AG09309 (cell line): ENCODE measurements at places on chromosomes 4 and X.

DNA sequence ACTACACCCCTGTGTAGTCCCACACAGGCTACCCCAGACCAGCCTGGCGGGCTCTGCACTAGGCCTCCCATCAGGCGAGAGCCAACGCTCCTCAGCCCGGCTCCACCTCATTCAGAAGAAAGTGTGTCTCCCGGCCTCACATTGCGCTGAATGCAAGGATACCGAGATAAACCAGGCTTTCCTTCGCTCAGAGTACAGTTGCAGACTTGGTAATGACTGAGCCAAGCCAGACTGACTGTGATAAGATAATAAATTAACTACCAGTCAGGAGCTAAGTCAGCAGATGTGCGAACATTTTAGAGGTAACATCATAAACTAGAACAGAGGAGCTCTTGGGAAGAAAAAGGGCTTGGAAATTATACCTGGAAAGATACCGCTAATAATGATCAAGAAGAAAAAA, 397.6 kb downstream of the TRIML1 start:
- DNase-seq: no peak

- no peak for DNase-seq
Observed at GRCh38 chrX:37578045-37578444, 6.6 kb downstream of the LANCL3 start.

DNA sequence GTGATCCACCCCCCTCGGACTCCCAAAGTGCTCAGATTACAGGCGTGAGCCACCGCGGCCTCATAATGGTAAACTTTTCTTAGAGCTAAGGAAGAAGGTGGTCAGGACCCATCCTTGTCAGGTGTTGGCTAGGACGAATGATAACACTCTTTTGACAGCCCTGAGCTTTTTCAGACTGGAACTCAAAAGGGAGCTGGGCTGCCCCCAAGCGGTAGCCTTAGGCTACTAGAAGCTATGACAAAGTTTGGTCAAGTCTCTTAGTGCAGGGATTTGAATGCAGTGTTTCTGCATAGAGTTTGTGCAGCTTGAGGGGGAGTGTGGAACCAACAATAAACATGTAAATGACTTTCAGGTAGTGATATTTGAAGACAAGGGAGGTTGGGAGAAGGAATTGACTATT, 11.8 kb upstream of the HSD17B10 start:
- no peak for DNase-seq

DNA sequence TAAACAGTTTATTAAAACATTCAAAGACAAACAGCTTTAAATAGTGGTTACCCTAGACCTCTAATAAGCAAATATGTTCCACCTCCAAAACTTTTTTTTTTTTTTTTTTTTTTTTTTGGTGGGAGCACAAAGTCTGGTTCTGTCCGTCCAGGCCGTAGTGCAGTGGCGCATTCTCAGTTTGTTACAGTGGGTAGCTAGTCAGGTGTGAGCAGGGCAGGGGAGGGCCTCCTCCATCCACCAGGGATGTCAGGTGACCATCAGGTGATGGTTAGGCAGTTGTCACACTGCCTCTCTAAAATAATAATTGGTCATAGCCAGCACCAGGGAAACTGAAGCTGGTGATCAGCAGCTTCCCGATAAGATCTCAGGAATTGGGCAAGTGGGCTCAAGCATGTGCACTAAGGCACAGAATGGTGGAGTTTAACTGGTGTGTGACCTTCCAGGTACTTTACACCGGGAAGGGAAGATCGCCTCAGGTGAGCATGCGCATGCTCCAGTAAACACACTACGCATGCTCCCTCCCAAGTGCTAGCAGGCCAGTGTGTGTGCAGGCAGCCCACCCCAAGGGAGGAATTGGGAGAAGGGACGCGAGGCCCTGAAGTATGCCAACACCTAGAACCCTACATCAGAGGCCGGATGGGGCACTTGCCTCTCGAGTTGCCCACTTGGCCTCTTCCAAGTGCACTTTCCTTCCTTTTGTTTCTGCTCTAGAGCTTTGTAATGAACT, 27.2 kb downstream of the TNIP2 start:
- no peak for DNase-seq

- DNase-seq: no peak
Observed at GRCh38 chr4:6177587-6178197, 22.7 kb downstream of the JAKMIP1 start.

DNA sequence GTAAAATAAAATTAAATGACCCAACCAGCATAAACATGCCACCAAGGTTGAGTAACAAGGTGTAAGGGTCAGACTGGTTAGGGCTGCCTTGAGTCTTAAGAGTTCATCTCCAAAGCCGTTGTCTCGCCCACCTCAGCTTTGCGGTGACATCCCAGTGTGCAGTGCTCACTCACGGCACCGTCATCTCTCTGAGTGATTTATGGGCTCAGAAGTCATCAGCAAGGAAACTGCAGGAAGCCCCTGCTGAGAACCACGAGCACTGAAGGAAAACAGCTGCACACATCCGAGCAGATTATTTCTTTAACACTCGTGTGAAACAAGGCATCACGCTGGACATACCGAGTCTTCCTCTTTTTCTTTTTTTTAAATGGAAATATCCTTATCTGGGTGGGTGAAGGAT, 411.1 kb downstream of the TRIML1 start:
- no peak for DNase-seq

DNA sequence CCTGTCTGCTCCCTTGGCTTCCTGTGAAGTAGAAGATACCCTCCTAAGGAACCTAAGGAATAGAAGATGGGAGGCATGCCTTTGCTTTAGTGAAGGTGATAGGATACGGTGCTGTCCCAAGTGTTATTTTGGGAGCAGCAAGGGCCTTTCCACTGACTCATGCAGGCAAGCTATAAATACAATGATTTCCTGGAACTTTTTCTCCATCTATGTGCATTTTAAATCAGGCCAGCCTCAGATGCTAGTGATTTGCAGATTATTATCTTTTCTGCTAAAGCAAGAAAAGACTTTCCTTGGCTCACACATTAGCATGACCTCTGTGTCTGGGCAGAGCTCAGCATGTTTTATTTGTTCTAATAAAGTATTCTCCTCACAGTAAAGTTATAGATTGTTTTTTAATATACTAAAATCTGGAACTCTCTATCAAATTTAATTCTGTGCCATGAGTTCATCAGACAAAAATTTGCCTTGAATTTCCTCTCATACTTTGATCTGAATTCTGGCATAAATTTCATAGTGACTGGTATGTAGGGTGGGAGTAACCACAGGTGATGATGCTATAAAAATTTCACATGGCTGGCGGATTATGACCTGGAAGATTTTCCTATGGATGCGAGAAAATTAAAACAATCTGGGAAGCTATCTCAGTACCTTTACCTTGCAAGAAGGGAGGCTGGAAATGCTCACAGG, 131.7 kb downstream of the REPS2 start:
- peak; percentile 40 for DNase-seq

- no peak for DNase-seq
Observed at GRCh38 chrX:154098551-154098950, 1.0 kb upstream of the MECP2 start.

- DNase-seq: peak; percentile 59
Observed at GRCh38 chrX:151902813-151903591, 9.7 kb upstream of the MAGEA4 start.

DNA sequence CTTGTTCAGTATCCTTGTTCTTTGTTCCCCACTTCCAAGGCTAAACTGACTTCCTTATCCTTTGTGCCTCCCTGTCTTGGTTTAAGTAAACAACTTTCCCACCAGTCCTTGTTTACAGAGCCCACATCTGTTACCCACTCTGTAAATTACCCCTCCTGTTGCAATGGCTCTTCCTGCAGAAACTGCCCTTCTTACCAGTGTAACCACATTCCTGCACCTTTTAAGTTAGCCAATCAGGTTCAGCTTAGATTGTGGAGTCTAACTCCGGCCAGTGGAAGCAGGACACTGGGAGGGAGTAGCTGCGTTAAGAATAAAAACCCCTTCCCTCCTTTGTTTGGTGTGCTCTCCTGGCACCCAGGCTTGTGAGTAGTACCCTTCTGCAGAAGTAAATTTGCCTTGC, 360.9 kb downstream of the PRDM5 start:
- DNase-seq: no peak

GRCh38 chr4:80336582-80336981, 1.1 kb downstream of the CFAP299 start:
- DNase-seq: no peak

DNA sequence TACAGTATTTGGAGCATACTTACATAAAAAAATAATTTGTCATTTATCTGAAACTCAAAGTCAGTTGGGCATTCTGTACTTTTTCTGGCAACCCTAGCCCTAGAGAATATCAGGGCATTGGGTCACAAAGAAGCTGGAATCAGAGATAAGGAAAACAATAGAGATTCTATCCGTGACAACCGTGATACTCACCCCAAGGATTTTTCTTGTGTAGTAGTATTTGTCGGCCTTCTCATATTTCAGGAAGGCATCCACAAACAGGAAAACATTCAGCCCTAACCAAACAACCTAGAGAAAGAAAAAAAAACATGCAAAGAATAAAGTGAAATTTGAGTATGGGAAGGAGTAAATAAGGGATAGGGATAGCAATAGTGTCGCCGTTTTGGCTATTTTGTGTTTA, 3.6 kb downstream of the NOX1 start:
- no peak for DNase-seq

DNA sequence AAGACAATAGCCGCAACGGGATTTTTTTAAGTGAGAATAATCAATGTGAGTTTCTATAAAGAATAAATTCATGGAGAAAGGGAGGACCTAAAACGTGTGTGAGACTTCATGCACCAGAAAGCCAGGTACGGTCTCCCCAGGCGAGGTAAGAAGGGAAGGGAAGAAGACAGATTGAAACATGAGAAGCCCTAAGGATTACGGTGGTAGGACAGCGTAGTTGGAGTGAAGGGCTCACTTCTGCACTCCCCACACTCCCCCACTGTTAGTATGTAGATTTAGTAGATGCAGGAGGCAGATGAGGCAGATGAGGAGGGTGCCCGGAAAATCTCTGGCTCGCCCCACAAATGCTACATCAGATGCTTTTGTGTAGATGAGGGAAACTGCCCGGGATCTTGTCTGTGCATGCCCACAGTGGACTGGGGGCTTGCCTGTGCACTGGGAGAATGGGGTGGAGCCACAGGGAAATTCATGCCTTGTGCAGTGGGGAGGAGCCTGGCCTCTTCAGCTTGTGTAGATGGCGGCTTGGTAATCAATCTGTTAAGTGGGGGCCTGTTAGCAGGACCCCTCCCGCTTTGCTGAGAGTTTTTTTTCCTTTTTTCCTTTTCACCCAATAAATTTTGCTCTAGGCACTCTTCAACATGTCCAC, 1544.5 kb upstream of the TENM3 start:
- DNase-seq: no peak

DNA sequence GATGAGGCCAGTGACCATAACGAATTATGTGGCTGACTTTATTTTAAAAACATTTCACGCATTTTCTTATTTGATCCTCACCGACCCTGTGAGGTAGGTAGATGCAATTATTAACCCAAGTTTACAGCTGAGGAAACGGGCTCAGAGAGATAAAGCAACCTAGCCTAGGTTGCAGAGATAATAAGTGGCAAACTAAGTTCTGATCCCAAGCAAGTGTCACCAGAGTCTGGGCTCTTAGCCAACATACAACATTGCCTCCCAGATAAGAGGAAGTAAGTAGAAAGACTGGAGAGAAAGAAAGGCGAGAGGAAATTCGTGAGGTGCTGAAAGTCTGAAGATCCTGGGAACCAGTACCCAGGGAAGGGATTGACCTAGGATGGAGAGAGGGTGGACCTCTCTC, 77.4 kb upstream of the GPR50 start:
- DNase-seq: no peak

GRCh38 chr4:86918539-86919072, 16.2 kb upstream of the AFF1 start:
- no peak for DNase-seq

- no peak for DNase-seq
Observed at GRCh38 chr4:81504112-81505003, 32.7 kb upstream of the RASGEF1B start.

- DNase-seq: no peak
Observed at GRCh38 chrX:34404386-34405070, 252.6 kb downstream of the TMEM47 start.

DNA sequence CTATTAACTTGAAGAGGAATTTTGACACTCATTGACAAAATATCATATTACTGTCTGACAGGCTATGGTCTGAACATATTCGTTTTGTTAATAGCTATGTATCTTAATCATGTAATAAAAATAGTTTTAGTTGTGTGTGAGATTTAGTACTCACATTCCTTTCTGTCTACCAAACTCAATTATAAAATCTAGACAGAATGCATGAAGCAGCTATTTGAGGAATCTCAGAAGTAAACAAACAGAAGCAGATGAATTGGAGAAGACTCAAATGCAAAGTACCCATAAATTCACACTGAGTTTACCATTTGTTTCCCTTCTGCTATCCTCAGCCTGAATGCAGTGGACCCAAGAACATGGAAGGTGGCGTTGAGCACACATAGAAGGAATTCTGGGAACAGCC, 841.6 kb upstream of the AADAT start:
- DNase-seq: no peak

DNA sequence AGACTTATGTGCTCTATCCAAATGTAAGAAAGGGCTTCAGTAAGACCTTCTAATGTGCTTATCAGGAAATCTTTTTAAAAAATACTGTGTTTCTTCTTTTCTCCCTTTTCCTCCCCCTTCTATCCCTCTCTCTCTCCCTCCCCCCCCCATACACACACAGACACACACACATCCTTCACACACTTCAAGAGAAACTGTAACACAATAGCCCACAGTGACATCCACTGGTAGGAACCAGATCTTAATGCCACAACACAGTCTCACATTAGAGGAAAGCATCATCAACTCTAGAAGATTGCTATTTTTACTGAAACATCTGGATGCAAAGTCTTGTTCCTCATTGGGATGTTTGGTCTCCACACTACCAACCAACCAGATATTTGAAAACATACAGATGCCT, 4.6 kb downstream of the PCDH19 start:
- DNase-seq: no peak

DNA sequence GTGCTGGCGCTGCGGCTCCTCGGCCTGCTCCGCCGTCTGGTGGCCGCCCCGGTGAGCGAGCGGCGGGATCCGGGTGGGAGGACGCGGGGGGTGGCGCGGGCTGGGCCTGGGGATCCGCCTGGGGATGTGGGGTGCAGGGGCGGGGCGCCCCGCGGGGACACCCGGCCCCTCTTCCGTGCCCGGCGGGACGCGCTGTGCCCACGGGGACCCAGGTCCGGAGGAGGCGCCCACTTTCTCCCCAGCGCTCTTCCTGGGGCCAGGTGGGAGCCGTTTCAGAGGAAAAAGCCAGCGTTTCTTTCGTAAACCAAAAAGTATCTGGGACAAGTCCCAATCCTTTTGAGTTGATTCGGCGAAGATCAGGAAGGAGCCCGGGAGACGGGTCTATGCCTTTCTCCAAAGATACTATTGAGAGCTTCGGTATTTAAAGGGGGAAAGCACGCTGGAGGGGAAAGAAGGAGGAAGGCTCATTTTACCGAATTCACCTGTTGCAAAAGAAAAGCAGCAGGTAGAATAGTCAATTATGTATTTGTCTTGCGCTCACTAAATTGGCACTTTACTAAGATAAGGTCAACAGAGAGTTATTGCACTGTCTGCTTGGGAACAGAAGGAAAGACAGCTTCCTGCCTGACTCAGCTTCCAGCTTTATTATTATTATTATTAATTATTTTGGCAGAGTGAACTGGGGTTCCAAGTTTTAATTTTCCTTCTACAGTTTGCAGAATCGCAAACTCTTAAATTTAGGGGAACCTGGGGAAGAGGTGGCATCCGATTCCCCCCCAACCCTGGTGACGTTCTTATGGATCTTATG, 81.5 kb upstream of the CD99 start:
- no peak for DNase-seq

- no peak for DNase-seq
Observed at GRCh38 chr4:24472514-24473308, 111.6 kb downstream of the DHX15 start.

GRCh38 chrX:151363316-151363715, 33.7 kb upstream of the VMA21 start:
- DNase-seq: no peak

GRCh38 chr4:5478697-5479096, 229.7 kb downstream of the EVC2 start:
- DNase-seq: no peak
